Stimulated activated CD8-positive, alpha-beta memory T cell treated with anti-CD3 and anti-CD28 coated beads, Interleukin-7, amount 100 ng/mL, for 48 hours (primary cell): ENCODE measurements at places on chromosomes 6 and 20.

DNA sequence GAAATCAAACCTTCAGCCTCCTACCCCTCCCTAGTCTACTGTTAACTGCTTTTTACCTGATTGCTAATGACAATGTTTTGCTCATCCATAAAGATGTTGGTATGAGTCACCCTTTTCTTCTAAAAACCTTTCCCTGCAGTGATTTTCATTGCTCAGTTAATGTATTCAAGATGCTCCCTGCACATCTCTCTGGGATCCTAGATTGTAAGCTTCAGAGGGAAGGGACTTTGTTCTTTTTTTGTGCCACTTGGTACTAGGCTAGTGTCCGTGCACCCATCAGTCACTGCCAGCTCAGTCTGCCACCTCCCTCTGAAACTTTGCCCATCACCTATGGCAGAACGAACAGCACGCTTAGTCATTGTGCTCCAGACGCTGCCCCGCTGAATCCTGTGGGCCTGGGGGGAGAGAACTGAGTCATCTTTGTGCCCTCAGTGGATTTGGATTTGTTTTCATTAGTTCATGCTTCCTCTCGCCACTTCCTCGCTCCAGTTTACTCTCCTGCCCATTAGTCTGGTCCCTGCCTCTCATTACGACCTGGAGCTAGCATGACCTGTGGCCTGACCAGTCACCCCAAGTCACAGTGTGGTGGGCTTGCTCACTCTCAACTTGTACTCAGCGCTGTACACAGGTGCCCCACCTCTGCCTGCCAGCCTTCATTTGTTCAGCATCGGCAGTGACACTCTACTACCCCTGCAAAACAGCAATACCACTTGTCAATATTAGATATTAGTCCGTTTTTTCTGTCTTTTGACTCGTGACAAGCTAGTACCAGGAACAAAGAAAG lies 78.0 kb upstream of the TMEM181 start:
- no peak for DNase-seq

- DNase-seq: no peak
Observed at GRCh38 chr6:148869585-148869984, 122.8 kb downstream of the UST start.

DNA sequence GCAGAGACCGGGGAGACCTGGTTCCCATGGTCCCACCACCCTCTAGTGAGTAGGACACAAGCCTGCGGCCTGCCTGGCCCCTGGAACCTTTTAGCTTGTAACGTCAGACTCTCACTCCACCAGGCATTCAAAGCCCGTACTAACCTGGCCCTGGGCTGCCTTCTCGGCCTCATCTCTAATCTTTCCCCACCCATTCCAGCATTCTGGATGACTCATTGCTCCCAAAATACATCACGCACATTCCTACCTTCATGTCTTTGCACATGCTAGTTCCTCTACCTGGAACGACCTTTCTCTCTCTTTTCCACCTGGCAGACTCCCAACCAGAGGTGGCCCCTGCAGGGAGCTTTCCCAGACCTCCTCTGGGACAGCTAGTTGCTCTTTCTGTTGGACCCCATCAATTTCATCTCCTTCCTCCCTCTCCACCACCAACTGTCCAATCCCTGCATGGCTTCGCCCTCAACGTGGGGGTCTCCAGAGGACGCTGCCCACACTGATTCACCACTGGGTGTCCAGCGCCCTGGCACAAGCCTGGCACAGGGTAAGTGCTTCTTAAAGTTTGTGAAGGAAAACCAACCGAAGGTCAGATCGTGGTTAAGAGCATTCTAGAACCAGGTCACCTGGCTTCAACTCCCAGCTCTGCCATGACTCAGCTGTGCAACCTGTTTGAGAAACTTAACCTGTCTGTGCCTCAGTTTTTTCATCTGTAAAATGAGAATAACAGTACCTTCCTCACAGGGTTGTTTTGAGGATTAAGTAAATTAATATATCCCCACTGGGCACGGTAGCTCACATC lies 35.2 kb downstream of the JPH2 start:
- DNase-seq: no peak

GRCh38 chr20:29306390-29307072 lies 1950.9 kb upstream of the DEFB115 start:
- DNase-seq: no peak

- no peak for DNase-seq
Observed at GRCh38 chr6:157571269-157571668, 190.3 kb downstream of the ZDHHC14 start.

DNA sequence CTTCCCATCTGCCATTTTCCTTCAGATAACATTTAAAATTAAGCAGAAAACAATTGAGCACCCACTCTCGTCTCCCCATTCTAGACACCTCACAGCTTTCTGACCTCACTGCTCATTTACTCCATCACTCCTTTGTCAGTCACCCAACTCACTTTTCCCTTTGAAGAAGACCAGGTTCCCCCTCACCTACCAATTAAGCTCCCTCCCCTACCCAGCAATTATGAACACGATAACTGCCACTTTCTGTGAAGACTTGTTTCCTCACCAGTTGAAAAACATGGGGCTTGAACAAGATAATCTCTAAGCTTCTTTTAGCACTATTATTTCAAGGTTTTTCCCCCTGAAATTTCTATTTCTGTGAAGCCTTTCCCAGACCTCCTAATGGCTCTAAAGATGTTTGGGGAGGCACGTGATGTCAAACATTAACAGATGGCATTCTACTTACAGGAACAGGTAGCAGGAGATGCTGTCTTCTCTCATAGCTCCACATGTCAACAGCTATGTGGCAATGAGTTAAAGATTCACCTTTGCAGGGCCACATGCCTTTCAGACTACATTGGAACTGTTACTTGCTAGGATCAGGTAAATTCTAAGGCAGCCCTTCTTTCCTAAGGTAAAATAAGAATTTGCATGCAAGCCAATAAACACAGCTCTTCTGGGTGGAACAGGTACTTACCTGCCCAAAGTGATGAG lies 24.8 kb upstream of the SLA2 start:
- no peak for DNase-seq

DNA sequence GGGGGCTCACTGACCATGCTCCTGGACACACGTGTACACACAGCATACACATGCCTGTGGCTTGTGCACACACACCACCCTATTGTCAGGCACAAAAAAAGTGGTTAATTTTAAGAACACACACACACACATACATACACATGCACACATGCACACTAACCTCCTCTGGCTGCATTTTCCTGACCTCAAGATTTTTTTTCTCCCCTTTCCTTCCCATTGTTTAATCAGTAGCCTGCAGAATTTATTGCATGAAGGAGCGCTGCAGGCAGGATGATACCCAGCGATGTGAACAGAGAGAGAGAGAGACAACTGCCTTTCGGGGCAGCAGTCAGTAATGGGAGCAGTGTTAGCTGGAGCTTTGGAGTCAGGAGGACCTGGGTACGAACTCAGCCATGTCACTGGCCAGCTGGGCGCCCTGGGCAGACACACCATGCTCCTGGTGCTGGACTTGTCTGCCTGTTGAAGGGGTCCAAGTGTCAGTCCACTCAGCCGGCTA lies 990 bp upstream of the TRAF3IP2 start:
- DNase-seq: no peak

DNA sequence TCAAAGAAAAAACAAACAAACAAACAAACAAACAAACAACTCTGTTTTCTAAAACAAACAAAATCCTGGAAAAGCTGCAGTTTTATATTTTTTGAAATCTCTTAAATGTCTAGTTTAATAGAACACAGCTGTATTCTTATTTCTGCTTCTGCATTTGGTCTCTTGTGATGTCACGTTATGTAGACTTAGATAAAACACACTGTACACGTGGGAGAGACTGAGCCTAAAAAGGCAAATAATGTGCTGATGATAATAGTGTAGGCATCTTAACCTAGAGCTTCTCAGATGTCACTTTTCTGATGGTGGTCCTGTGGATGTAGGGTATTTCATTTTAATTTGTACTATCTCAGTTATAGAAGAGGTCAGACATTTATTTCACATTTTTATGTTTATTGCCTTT lies 261.7 kb downstream of the UTRN start:
- no peak for DNase-seq

GRCh38 chr6:38302081-38302480 lies 337.6 kb downstream of the BTBD9 start:
- no peak for DNase-seq

GRCh38 chr6:79180052-79180451 lies 54.4 kb downstream of the HMGN3 start:
- DNase-seq: no peak

DNA sequence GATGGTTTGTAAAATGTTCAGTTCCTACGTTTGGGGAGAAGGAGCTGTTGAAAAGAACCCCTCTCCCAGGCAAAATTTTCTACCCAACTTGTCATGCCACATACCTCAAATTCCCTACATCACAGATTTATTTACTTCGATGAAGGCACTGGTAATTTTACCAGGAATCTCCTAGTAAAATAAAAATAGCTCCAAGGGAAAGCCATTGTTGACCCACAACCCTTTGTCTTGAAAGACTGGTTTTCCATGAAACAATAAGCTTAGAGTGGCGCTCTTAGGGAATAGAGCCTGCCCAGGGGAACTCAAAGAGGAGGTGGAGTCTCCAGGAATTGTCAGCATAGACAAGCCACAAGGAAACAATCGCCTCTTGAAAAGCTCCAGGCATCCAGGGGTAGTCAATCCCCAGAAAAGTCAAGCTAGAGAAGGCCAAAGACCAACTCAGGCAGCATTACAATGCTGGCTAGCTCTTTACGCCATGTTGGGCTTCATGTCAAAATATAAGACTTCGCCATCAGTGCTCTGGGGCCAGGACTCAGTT lies 99.2 kb upstream of the RREB1 start:
- DNase-seq: no peak

DNA sequence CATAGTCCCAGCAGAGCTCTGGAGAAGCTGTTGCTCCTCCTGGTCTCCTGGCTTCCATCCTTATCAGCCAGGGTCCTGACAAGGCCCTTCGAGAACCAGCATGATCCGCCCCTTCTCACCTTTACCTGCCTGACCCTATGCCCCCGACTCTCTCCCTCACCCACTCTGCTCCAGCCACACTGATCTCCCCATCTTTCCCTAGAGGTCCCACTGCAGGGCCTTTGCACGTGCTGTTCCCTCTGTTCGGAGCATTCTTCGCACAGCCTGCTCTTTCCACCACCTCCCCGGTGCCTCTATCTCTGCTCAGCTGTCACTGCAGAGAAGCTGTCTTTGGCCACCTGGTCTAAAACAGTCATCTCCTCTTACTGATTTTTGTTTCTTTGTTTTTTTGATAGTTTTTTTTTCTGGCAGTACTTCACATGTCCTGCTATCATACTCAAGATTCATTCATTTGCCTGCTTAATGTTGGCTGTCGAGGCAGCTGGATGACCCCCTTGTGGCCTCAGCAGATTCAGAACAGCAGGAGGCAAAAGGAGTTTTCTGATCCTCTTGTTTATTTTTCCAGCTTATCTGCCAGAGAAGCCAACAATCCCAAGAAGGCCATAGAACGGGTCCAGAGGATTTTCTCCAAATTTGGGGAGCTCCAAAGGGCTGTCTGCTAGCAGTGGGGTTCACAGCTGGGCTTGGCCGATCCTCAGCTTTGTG lies 1.6 kb upstream of the PTGIS start:
- DNase-seq: no peak

DNA sequence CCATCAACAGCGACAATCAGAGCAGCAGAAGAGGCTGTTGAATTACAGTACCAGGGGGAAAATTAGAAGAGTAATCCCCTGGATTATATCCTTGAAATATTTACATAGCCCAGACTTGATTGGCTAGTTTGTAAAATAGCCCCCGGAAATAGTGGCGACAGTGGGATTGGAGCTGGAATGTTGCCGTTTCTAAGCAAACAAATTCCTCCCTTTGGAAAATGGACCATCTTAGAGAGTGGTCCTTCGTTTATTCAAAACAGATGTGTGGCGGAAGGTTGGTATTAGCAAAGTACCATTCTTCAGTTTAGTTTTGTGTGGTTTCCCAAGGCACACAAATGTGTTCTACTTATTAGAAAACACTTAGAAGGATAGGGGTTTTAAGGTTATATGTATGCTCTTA lies 4.5 kb upstream of the EPB41L2 start:
- no peak for DNase-seq

DNA sequence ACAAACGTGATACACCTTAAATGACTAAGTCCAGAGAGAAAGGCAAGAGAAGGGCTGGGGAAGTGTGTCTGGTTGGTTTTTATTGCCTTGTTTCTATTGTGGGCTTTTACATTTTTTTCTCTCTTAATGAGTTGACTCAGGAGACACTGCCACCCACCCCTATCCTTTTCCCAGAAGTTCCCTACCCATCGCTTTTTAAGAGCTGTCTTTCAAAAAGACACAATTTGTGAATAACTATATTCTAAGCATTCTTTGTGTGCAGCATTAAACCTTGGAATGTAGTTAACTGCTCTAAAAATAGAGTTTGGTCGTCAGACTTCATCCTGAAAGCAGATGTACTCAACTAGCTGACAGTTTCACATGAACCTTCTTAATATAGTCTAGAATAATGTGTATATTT lies 174.9 kb downstream of the ISM1 start:
- no peak for DNase-seq
